ENCODE measurements at places on chromosomes 5 and 9. TPM values are rescaled to one million over a fixed set of nuclear protein-coding genes. Genes with fewer than 3 reads are reported as not detected.
A peak's percentile ranks its signal among the peaks of the same experiment; 100 is the strongest.

CNTFR gene
- 1.8 TPM for total RNA-seq

ANKRD18B gene
- not detected for total RNA-seq

IGIP gene
- total RNA-seq, result 28.2 TPM

EGR1 gene
- 9.6 TPM for total RNA-seq

DNA sequence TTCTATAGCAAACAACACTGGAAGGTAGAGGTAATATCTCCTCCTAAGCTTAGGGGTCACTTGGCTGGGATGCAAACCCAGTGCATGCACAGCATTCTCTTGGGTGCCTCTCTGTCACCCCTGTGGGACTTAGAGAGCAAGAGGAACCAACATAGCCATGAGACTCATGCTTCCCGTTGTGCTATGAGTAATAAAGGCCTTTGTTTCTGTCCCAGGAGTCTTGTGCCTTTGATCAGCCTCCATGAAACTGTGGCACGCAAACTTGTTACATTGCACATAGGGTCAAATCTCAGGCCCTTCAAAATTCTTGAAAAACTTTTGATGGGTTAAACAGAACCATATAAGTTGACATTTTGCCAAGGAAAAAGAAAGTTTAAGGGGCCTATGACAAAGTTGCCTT lies 272.8 kb downstream of the TAF11L14 start:
- no peak overlapping the region for H3K4me3 ChIP-seq
- no peaks in the 10 kb centered on the region for H3K27me3 ChIP-seq
- H3K4me1 ChIP-seq, result no peaks in the 10 kb centered on the region
- DNase-seq, result no peak
- no peak overlapping the region for H3K27ac ChIP-seq

OXCT1 gene
- 42.2 TPM for total RNA-seq

DNA sequence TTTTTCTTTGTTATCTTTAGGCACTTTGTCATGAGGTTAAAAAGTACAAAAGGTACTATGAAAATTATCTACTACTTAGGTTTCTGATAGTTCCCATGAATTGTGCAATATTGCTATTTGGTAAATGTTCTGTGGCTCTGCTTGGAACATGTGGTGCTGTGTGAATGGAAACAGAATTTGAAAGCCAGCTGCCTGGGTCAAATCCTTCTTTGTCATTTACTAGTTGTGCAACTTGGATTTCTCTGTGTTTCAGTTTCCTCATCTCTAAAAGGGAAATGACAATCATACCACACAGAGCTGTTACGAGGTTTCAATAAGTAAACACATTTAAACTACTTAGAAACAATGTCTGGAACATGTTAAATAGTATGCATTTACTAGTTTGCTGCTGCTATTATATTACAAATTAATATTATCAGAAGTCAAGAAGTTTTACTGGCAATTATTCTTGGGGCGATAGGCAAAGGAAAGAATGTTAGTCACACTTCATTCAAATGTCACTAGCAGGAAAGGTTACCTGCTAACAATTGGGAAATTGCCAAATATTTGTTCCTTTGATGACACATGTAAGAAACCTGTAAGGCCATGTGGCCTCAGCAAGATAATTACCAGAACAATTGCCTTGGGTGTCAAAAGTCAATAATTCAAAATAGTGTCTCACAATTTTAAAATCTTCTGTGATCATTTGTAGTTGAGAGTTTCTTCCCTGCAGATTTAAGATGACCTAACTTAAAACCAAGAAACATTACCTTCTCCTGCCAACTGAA lies 184.8 kb downstream of the KIAA0825 start:
- DNase-seq, result no peak
- H3K4me3 ChIP-seq, result no peak overlapping the region
- no peaks in the 10 kb centered on the region for H3K4me1 ChIP-seq
- H3K27me3 ChIP-seq, result no peaks in the 10 kb centered on the region
- peak overlapping the region; percentile 51 for H3K27ac ChIP-seq

DNA sequence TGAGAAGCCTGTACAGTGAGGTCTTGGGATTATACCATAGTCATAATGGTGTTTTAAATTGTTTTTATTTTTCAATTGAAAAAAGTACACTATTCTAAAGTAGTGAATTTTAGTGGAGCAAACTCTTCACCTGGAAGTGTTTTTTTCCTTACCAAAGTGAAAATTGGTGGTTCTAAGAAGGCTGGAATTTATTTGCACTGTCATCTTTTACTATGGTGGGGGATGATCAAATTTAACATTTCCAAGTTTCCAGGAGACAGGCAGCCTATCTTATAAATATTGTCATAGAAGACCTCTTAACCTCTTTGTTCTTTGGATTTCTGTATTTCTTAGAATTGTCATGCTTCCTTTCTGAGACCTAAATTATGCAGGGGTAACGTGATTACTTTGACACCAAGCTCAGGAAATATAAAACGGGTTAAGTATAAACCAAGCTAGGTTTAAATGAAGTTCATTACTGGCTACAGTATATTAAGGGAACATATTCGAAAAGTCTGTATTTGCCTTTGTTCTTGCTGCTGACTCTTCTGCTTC lies 20.2 kb downstream of the NDFIP1 start:
- no peak overlapping the region for H3K27ac ChIP-seq
- no peak overlapping the region for H3K4me3 ChIP-seq
- DNase-seq, result no peak
- peaks cover 14% of the 10 kb centered on the region for H3K36me3 ChIP-seq
- H3K4me1 ChIP-seq, result peaks cover 14% of the 10 kb centered on the region

DNA sequence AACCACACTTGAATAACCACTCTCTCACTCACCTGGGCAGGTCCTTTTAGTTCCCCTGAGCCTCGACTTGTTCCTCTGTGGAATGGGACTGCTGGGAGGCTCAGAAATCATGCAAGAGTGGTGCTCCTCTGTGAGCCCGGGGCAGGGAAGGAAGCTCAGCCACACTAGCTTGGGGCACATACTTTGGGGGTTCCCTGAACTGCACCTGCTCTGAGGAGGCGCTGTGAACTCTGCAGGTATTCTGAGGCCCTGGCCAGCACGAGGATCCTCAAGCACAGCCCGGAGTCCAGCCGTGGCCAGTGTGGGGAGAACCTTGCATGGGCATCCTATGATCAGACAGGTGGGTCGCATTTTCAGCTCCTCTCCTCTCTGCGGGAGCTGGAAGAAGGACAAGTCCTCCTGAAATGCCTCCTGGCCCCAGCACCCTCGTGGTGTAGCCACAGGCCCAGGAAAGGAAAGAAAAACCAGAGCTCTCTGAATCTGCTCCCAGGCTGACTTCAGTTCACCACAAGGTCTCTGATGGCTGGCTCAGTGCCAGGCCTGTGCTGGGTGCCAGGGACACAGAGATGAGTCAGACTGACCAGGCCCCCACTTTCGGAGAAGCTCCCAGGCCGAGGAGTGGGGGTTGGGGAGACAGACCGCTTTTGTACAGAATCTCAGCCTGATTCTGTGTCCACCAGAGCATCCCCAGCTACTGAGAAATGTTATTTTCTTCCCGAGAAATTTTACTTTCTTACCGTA lies 11.9 kb downstream of the GLIPR2 start:
- no peaks in the 10 kb centered on the region for H3K27me3 ChIP-seq
- peaks cover 90% of the 10 kb centered on the region for H3K4me1 ChIP-seq
- H3K36me3 ChIP-seq, result no peaks in the 10 kb centered on the region
- H3K27ac ChIP-seq, result peak overlapping the region; percentile 85
- H3K4me3 ChIP-seq, result no peak overlapping the region
- peak; percentile 99 for DNase-seq
